ENCODE measurements at places on chromosomes 7 and 10.

DNA sequence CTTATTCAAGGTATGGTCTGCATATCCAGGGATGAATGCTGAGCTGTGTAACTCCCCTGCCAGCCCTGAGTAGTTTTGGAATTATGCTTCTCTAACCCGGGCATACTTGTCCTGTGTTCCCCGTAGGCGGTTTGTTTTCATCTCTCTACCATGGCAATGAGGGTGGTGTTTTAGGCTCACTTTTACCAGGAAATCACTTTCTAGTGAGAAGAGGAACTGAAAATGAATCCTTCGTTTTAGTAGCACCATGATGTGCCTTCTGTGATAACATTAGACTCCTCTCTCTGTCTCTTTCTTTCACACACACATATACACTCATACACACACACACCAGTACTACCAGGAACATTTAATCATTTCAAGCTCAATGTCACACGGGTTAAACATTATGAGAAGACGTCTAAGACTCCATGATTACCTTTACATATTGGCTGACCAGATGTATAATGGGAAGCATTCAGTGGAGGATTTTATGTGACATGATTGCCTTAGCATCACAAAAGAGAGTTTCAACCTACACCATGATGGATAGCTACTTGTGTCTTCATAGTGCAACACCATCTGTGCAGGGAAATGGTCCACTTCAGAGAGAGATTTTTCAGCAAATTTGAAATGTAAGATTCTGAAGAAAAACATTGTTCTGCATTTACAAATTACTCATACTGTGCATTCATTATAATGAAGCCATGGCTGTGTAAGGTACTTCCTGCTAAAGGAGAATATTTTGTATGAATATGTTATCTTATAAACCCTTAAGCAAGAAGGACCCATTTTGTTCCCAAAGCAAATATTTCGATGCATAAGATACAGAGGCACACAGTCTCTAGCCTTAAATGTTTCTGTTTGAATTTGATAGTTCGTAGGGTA, 31.0 kb upstream of the PFKP start:
- no peak for DNase-seq

GRCh38 chr10:44258460-44259089, 126.3 kb downstream of the CXCL12 start:
- DNase-seq, result no peak

GRCh38 chr10:109454691-109455090, 468.6 kb downstream of the XPNPEP1 start:
- DNase-seq, result no peak

DNA sequence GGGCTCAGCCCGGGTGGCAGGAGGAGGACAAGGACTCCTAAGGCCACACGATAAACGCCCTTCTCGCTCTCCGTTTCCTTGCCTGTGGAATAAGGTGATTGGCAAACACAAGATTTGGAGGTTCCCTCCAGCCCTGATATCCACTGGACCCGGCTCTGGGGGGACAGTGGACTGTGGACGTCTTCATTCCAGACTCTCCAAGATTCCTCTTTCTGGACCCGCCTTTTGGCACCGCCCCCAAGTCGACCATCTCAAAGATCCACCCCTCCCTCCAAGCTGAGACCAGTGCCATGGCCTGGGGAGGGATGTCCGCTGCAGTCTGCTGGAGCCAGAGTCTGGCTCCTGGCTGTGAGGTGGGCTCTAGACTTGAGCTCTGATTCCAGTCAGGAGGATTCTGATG, 23.6 kb downstream of the ZNF783 start:
- no peak for DNase-seq

DNA sequence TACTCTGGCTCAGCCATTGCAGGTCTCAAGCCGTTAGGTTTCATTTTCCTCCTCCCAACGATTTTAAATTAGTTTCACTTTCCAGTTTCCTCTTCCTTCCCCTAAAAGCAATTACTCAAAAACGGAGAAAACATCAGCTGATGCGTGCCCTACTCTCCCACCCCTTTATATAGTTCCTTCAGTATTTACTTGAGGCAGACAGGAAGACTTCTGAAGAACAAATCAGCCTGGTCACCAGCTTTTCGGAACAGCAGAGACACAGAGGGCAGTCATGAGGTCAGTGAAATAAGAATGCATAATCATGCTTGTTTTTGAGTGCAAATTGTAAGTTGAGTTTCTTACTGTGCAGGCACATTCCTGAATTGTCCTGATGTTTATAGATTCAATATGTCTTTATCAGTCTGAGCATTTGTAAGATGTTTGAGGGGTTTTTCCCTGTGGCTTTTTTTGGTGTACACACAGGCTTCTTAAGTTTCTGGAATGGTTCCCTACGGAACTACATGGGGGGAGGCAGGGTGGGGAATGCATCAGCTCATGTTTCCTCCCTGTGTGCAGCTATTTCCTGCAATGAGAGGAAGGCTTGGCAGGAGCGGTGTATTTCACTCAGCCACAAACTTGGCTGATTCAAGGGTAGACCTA, at the start of gene IFIT3:
Gene IFIT3 (plus strand): TSS at position 195 of the 639 bp plus-strand sequence. CDS start 77 bp downstream, at position 272.
- no peak for DNase-seq

GRCh38 chr10:1524540-1524939, 212.8 kb downstream of the ADARB2 start:
- DNase-seq, result no peak

GRCh38 chr7:102992509-102992937, 79.7 kb downstream of the LRRC17 start:
- no peak for DNase-seq

DNA sequence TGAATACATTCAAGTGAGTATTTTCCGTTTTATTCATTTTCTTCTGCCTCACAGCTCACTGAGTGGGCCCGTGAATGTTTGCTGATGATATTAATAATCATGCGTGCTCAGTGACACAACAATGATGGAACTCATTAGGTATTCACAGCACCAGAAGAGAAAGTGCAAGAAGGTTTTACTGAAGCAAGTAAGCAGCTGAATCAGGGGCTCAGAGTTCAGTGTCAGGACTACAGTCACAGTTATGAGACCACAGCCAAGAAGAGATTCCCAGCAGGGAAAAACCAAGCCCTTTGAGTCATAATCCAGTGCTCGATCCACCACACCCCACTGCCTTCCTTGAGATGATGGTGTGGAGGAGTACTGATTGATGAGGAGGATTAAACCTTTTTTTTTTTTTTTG, 247.4 kb downstream of the KIAA1217 start:
- no peak for DNase-seq

- DNase-seq, result no peak
Measured at GRCh38 chr7:2830609-2831376, 13.3 kb downstream of the GNA12 start.

- DNase-seq, result no peak
Measured at GRCh38 chr7:10418985-10419384, 554.7 kb upstream of the PHF14 start.

DNA sequence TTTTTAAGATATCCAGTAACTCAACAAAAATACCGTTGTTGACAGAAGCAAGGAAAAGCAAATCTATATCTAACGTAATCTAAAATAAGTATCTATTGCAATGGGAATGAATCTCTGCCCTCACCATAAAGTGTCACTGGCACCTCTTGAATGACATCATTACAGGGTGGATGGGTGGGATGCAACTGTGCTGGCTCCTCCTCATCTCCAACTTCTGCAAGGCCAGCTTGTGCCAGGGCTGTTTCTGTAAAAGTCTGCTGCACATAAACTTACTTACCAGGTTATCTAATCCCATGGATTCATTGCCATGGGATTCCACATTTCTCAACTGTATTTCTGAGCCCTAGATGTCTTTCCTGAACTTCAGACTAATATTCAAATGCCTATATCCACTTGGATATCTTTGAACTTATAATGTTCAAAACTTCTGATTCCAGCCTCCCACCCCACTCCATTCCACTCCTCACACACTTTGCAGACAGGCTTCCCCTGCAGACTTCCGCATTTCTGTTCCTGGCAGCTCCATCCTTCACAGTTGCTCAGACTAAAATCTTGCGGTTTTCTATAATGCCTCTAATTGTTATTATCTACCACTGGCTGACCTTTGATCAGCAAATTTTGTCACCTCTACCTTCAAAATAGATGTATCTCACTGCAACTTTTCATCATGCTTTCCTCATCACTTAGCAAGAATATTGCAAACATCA, 10.7 kb downstream of the FGL2 start:
- DNase-seq, result no peak

DNA sequence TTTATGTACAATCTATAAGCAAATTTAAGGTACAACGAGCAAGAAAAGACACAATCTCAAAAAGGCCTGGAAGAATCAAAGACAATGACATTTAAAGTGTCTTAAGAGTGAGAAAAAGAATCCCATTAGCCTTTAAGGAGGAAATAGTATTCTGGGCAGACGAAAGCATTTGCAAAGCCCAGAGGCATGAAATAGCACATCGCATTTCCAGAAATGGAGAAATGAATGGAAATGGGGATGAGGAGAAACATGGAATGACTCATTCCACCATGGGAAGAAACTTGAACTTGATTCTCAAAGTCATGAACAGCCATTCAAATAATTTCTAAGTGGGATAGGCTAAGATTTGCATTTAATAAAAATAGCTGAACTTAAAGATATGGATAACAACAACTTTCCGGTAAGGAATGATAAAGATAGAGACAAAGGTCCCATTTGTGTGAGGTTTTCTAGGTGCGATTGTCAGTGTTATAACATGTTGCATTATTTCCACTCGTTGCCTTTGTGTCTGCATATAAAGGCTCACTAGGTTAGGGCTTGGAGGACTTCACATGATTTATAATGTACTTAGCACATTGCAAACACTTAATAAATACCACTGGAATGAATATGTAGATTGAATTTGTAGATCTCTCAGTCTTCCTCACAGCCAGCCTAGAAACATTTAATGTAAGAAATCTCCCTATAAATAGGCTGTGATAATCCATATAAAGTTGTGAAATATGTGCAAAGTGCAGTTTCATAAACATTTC, 310.3 kb upstream of the KLF6 start:
- DNase-seq, result no peak

GRCh38 chr7:127776776-127777386, 124.9 kb downstream of the SND1 start:
- no peak for DNase-seq

DNA sequence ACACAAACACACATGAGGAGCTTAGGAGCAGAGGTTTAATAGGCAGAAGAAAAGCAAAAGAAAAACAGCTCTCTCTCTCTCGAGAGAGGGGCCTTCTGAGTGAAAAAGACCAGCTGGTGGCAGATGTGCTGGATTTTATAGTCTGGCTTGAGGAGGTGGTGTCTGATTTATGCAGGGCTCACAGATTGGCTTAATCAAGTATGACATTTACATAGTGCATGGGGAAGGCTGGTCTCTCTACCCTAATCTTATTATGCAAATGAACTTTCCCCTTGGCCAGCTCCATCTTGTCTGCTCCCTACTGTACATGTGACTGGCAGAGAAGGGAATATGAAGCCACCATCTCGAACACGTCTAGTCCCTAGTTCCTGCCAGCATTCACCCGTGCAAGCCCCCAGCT, 219.5 kb upstream of the ZNF804B start:
- no peak for DNase-seq

- DNase-seq, result no peak
Measured at GRCh38 chr7:4154882-4155535, 527.1 kb upstream of the FOXK1 start.

DNA sequence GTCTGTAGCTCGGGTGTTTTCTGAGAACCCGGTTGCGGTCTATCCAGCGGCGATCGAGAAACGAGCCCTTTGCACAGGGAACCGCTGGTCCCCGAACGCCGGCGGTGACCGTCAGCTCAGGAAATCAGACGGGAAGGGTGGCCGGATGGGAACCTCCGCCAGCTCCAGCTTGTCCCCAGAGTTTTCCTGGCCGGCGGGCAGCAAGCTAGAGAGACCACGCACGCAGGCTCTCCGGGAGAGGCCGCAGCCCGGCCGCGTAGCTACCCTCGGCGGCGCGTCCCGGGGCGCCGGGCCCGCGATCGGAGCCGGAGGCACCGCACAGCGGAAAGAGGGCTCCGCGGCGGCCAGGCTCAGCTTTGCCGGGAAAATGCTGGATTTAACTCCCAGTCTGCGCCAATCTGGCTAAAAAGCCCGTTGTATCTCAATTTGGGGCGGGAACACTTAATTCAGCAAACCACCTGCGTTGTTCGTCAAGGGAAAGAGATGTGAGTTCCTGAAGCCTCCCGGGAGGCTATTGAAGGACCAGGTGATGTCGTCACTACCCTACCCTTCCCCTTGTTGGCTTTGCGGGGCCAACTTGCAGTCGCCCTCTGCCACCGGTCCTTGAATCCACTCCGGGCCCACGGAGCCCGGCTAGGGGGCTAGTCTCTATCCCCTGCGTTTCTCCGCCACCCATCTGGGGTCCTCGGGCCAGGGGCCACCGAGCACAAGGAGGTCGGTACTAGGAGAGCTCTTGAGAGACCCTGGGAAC, 859 bp upstream of the CH25H start:
- no peak for DNase-seq

DNA sequence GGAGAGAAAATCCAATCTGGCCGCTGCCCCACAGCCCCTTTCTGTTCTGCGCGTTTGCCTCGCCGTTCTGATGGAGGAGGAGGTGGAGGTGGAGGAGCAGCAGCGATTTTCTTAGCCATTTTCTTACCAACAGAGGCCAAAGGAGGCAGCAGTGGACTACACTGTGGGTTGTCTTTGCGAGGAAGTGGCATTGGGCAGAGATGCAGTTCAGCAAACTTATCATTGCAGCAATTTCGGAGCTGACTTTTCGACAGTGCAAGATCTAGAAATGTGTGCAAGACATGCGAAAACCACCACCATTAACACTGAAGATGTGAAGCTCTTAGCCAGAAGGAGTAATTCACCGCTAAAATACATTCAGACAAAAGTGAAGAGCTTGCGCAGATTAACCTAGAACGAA, 1.9 kb upstream of the ARL4A start:
- DNase-seq, result peak; percentile 0

- DNase-seq, result no peak
Measured at GRCh38 chr10:13536674-13537366, 8.0 kb upstream of the BEND7 start.

GRCh38 chr10:97647556-97647955, 7.1 kb downstream of the PI4K2A start:
- DNase-seq, result no peak

DNA sequence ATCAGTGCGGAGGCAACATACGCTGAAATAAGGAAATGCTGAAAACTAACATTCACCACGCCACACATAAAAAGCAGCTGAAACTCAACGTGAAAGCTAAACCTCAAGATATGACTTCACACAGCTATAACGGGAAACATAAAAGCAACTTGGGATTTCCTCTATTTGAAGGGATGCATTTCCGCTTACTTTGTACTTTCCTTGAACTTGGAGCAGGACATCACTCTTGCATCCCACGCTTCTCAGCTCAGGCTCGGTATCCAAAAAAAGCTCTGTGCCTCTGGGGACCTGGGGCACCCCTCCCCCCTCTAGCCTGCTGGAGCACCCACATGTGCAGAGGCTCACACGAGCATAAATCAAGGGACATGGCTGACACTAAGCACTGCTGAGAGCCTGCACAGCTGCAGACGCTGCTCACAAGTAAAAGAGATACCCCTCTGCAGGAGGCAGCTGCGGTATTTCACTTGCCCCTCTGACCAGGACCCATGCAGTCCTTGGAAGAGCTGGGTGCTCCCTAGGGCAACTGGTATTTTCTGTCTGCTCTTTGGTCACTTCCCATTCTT, 34.2 kb downstream of the PARD3 start:
- DNase-seq, result no peak

All from activated CD8-positive, alpha-beta memory T cell treated with anti-CD3 and anti-CD28 coated beads for 1 hour (primary cell).